ENCODE measurements at places on chromosomes 2 and 18. TPM values are rescaled to one million over a fixed set of nuclear protein-coding genes. Genes with fewer than 3 reads are reported as not detected.

DNA sequence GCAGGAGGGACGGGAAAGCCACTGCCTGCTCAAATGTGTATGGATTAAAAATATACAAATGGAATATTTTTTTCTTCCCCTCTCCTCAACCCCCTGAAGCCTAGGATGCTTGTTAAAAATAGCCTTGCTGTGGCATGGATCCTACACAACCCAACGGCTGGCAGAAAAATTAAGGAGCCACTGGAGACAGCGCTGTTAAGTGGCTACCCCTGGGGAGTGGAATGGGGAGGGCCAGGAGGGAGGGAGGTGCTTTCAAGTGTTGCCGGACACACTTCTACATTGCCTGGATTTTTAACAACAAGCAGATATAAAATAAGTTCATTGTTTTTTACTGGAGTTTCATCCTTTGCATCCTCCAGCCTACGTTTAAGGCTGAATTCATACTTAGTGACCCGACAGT is 66.6 kb downstream of the ZBTB7C start:
- H3K27me3 ChIP-seq, result no peaks in the 10 kb centered on the region
- H3K36me3 ChIP-seq, result no peaks in the 10 kb centered on the region
- H3K4me1 ChIP-seq, result no peaks in the 10 kb centered on the region
- no peak for DNase-seq
- peak overlapping the region; percentile 13 for H3K27ac ChIP-seq

DNA sequence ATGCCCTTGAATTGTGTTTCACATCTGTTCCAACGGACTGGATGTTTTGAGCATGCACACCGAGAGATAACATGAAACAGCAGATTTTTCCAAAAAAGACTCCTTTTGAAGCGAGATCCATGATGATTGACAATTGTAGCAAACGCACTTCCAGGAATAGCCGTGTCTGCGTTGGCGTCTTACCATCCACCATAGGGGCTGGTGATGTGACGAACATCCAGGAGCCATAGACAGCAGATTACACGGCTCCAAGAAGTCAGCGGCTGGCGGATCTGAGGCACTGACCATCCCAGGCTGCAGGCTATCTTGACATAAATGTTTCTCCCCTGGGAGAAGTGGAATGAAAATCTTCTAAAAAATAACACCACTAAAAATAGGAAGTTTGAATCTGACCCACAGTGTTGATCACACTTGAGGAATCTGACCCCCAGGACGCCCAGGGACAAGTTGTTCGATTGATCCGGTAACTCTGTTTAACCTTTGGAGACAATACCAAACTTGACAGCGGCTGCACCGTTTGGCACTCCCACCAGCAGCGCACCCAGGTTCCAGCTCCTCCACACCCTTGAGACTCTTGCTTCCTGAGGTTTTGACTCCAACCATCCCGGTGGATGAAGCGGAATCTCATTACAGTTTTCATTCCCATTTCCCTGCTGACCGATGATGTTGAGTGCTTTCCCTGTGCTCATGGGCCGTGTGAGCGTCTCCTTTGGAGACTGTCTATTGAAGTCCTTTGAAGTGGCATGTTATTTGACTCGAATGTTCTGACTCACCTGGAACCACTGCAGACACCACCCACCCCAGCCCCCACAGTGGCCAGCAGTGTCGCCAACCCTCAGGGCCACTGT is 140.0 kb upstream of the GPC1 start:
- no peak for DNase-seq
- no peaks in the 10 kb centered on the region for H3K36me3 ChIP-seq
- no peak overlapping the region for H3K4me3 ChIP-seq
- no peaks in the 10 kb centered on the region for H3K4me1 ChIP-seq
- no peaks in the 10 kb centered on the region for H3K27me3 ChIP-seq
- H3K27ac ChIP-seq, result no peak overlapping the region

DNA sequence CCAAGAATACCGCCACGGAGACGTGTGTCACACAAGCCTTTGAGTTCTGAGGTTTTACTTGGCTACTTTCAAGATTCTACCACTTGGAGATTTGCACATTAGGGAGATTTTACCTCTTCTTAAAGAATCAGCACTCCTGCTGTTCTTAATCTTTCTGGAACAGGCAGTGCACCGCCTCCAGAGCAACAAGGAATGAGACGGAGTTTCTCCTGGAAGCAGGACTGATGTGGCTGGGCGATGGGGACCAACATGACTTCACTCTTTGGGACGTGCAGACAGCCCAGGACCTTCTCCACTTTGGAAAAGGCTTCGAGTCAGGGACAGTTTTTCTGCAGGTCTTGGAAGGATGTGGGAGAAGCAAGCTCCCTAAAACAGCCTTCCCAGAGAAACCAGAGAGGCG is 255.2 kb downstream of the HDAC4 start:
- peaks cover 8% of the 10 kb centered on the region for H3K36me3 ChIP-seq
- no peaks in the 10 kb centered on the region for H3K4me1 ChIP-seq
- DNase-seq, result no peak

GRCh38 chr2:162115076-162115475 is 37.0 kb downstream of the GCG start:
- DNase-seq, result no peak
- H3K4me3 ChIP-seq, result no peak overlapping the region
- no peak overlapping the region for H3K27ac ChIP-seq
- peaks cover 18% of the 10 kb centered on the region for H3K4me1 ChIP-seq
- no peaks in the 10 kb centered on the region for H3K36me3 ChIP-seq

DNA sequence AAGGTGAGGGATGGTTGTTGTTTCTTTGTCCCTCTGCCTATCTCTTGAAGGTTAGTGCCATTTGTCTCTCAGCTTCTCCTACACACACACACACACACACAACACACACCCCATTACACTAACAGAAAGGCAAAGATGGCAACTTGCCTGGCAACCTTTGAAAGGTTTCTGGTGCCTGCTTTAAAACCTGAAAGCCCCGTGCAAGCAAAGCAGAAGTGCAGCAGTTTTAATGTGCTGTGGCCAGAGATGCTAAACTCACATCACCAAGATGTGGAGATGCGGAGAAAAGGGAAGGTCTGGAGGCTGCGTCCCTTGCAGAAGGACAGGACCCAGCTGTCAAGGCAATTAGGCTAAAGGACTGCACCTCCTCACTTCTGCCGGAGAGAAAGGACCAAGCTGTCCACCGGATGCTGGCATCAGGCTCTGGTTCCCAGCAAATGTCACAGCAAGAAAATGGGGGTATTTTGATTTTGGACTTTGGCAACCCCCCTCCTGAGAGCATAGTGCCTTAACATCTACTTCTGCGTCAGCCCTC is 196.4 kb downstream of the ARL4C start:
- H3K4me3 ChIP-seq, result no peak overlapping the region
- no peak overlapping the region for H3K27ac ChIP-seq
- H3K27me3 ChIP-seq, result no peaks in the 10 kb centered on the region
- DNase-seq, result peak; percentile 34

- H3K4me1 ChIP-seq, result peaks cover 19% of the 10 kb centered on the region
- no peak for DNase-seq
Measured at GRCh38 chr2:16661936-16662839, 3.4 kb downstream of the CYRIA start.

DNA sequence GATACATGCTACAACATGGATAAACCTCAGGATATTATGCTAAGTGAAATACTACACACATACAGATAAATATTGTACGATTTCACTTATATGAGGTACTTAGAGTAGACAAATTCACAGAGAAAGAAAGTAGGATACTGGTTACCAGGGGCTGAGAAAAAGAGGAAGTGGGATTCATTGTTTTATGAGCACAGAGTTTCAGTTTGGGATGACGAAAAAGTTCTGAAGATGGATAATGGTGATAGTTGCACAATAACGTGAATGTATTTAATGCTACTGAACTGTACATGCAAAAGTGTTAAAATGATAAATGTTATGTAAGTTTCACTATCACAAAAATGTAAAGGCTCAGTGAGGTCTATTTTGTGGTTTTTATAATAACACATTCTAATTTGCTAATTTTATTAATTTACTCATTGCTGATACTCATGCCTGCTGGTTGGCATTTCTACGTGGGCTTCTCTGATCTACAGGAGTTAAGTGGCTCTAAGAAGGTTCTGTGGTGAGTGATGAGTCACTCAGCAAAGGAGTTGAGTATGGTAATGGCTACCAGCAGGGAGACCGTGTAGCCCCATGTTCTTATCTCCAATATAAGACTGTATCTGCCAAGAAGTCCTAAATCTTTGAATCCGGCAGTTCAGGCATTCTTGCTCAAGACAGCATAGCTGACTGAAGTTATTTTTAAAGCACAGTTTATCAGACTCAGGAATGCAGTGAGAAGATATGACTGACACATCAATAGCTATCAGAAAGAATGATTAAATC is 41.1 kb downstream of the UPP2 start:
- no peaks in the 10 kb centered on the region for H3K36me3 ChIP-seq
- DNase-seq, result no peak
- H3K27ac ChIP-seq, result no peak overlapping the region
- no peaks in the 10 kb centered on the region for H3K27me3 ChIP-seq

PKP4 gene
- total RNA-seq, result 96.4 TPM

PRKAG3 gene
- total RNA-seq, result not detected

APLF gene
- 11.8 TPM for total RNA-seq

Data from lung (tissue), 17 donors.